IPS DF 6.9 (cell line): ENCODE measurements at places on chromosomes 6 and 20.
A peak's percentile ranks its signal among the peaks of the same experiment; 100 is the strongest.

DNA sequence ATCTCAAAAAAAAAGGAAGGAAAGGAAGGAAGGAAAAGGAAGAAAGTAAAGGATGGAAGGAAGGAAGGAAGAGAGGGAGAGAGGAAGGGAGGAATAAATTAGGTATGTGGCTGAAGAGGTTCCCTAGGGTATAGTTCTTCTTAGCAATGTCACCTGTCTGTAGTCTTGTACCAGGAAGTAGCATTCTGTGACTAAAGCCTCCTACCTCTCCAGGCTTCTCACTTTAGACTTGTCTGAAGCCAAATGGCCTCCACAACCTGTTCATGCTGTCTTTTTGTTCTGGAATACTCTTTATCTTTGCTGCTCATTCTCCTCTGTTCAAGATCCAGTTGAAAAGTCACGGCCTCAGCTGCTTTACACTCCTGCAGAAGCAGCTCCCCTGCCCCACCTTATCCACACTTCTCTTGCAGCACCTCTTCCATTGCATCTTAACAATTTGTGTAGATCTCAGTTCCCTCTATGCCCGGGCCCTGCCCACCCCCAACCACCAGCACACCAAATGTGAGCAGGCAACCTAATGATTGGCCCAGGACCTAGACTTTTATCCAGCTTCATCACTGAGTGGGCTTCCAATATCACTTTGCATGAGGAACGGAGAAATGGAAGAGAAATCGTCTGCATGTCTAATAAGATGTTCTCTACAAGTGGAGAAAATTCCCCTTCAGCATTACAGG lies 19.1 kb downstream of the GCNT2 start:
- DNase-seq, result no peak

DNA sequence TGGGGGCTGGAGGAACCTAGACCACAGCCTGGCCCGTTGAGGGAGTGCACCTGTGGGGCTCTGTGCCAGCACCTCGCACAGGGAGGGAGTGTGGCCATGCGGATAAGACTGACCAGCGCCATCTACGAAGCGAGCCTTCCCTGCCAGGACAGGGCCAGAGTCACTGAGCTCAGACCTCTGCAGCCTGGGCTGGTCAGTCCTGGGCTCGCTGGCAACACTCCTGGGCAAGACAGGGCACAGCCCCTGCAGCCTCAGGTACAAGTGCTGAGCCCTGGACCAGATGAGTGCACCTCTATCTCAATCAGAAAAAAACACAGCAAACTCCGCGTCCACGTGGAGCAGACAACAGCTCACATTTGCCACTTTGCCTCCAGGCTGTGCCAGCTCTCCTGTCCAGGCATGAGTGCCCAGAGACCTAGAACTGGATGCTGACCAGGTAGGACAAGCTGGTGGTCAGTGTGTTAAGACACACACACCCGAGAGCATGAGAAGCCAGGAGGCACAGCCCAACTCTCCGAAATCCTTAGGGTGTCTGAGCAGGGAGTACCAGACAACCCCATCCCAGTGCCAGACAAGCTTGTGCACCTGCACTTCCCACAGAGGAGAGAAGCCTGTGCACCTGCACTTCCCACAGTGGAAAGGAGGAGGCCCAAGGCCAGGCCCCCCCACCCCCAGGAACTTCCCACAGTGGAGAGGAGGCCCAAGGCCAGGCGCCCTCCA lies 4.9 kb downstream of the ARFRP1 start:
- no peak for DNase-seq

DNA sequence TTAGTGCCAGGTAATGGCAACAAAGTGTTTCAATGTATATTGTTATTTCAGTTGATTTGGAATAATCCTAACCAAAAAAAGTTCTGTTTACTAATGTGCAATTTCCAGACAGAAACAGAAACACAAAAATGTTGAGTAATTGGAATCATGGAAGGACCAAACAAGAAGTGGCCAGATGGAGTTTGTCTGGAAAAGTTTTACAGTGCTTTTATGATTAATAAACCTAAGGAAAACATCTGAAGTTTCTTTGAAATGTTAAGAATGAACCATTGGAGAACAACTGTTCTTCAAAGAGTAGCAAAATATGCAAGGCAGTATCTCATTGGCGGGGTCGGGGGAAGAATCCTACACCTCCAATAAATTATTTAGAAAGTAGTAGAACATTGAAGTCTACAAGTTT lies 19.0 kb upstream of the FILIP1 start:
- DNase-seq, result no peak

DNA sequence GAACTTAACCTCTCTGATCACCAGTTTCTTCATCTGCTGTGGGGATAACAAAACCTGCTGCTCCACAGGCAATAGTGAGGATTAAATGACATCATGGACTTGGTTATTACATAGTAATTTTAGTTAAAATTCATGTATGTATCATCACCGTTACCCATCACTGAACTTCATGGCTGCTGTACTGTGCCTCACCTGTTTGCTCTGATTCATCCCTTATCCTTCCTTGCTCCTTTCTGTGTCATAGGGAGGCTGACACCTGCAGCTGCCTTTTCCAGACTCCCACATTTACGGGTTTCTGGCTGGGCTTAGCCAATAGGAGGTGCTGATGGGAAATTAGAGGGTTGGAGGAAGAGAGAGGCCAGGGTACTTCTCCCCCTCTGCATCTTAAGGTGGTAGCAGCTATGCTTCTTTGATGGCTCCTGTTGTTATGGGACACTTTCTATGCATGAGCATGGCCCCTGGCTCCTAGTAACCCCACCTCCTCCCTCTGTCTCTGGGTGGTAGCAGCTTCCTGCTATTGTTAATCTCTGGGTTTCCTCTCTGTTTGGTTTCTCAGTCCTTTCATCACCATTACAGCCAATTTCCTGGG lies 332.1 kb downstream of the DHX35 start:
- DNase-seq, result no peak

DNA sequence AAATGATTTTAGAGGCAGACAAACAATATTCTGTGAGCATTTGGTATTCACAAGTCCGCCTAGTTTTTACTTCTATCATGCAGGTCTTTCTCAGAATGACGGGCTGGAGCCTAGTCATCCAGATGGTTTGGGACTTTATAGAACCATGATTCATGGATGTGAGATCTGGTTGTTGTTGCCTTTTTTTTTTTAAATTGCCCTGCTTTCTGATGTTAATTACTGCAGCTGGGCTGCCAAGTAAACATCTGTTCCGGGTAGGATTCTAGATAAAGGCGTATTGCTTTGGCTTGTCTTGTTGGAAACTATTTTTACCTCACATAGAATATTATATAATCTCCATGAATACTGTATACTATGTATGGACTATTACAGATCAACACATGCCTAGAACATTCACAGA lies 58.1 kb downstream of the RNF217 start:
- DNase-seq, result no peak

- DNase-seq, result no peak
Measured at GRCh38 chr20:50745634-50746137, 14.3 kb downstream of the PARD6B start.

DNA sequence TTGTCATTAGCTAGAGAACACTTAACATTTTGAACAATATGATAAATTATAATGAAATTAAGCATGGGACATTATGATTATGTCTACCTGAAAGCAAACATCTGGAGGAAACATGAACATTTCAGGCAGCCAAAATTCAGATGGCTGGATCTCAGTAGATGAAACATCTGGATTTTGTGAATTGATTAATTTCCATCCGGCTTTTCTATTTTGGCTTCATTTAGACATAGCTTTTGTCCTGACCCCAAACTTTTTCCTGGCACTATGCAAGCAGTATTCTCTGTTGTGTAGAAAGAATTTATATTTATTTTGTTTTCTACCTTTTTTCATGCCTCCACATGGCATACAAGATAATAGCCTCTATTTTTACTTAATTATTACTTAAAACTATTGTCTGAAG lies 186.3 kb downstream of the OGFRL1 start:
- no peak for DNase-seq

DNA sequence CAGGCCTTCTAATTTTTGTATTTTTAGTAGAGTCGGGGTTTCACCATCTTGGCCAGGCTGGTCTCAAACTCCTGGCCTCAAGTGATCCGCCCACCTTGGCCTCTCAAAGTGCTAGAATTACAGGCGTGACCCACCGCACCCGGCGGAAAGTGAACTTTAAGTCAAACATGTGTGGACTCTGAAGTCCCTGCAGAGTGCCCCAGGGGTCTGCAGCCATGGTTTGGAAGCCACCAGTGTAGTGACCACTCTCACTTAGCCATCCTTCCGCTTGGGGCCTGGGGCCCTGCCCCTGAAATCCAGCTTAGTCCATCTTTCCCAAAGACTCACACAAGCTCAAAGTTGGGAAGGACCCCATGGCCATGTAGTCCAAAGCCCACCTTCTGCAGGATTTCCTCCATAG lies 164.5 kb downstream of the GRM4 start:
- no peak for DNase-seq

DNA sequence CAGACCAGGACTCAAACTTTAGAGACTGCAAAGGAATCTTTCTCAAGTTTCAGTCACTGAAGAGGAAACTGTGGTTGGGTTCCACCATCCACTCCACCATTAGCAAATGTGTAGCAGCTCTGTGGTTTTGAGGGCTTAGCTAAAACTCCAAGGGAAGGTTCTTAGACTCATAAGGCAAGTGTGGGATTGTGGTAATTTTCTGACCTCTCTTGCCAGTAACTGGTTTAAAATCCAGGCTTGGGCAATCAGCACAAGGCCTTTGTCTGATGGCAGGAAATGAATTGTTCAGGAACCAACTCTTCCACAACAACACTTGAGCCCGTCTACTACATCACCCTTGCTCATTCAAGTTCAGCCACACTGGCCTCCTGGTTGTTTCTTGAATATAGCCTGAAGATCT lies 68.6 kb upstream of the FBXL4 start:
- DNase-seq, result no peak

DNA sequence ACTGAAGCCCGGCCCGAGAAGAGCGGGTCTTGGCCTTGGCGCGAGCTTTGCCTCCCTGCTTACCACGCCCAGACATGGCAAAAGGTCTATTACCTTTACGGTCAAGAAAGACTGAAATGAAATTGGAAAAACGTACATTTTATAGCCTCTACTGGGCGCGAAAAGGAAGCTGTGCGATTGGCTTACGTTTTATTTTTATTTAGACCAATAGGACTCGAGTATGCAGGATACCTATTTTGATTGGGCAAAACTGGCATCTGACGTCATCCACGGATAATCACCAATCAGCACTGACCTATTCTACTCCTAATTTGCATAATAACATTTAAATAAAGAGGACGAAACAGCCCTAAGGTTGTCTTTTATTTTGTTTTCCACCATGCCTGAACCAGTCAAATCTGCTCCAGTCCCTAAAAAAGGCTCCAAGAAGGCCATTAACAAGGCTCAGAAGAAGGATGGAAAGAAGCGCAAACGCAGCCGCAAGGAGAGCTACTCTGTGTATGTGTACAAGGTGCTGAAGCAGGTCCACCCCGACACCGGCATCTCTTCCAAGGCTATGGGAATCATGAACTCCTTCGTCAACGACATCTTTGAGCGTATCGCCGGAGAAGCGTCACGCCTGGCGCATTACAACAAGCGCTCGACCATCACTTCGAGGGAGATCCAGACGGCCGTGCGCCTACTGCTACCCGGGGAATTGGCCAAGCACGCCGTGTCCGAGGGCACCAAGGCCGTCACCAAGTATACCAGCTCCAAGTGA lies 97.4 kb downstream of the OR2B2 start:
- no peak for DNase-seq

- peak; percentile 88 for DNase-seq
Measured at GRCh38 chr20:33568378-33568777, 78.5 kb downstream of the CBFA2T2 start.
